ENCODE measurements at places on chromosomes 6 and 20.

- peak; percentile 71 for DNase-seq
These were observed 171.4 kb downstream of the GMPR start for GRCh38 chr6:16409531-16410441.

DNA sequence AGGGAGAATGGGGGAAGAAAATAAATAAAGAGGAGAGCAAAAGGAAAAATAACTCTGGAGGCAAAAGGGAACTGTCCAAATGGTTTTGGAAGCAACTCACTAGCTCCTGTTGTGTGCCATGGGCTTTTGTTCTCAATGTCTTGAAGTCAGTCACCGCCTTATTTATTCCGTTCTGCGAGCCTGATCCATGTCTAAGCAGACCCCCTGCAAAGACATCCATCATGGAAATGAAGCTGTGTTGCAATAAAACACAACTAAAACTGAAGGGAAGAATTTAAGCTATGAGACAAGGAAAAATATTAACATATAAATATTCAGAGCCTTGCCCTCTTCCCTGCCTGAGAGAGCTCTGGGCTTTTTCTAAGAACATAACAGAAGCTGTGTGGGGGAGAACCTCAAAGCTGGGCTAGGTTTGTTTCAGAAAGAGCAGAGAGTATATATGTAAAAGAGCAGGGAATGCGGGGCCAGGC lies 373.2 kb upstream of the CNR1 start:
- no peak for DNase-seq

DNA sequence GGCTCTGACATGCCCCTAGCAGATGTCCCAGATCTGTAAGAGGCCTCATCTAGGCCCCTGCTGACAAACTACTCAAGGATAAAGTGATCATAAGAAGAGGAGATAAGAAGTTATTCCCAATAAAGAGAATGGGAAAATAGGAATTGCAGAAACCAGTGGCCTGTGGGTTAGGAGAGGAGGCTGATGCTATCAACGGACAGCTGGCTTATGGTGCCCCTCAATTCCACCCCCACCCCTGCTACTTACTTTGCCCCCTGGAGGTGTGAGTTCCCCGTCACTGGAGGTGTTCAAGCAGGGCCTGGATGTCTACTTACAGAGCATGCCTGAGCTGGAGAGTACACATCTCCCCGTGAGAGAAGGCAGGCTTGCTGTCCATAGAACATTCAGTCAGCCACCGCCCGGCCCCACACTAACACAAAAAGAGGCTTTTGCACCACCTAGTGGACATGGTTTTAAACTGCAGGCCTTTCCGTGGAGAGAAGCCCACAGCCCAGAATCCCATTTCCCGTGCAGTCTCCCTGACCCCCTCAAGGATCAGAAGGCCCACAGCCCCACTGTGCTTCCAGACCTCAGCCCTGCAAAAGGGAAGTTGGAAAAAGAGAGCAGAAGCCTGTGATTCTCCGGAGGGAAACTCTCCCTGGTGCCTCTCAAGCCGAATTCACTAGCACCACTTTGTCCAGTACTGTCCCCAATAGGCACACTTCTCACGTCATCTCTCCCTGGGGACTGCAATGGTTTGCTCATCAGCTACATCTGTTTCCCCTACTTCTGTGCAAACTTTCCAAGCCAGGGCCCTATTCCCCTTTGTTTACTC lies 23.8 kb upstream of the BNIP5 start:
- peak; percentile 88 for DNase-seq

DNA sequence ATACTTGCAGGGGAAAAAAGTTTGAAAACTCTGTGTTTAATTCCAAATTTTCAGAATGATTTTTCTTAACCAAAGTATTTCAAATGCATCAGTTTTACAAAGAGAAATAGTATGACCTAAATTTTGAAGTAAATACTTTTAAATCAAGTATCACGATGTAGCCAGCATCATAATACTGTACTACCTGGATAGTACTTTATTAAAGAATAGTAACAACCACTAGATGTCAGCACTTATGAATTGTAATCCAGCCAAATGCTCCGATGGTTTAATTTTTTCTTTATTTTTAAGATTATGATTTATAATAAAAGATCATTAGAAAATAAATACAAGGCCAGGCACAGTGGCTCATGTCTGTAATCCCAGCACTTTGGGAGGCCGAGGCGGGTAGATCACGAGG lies 37.2 kb upstream of the HACE1 start:
- no peak for DNase-seq

DNA sequence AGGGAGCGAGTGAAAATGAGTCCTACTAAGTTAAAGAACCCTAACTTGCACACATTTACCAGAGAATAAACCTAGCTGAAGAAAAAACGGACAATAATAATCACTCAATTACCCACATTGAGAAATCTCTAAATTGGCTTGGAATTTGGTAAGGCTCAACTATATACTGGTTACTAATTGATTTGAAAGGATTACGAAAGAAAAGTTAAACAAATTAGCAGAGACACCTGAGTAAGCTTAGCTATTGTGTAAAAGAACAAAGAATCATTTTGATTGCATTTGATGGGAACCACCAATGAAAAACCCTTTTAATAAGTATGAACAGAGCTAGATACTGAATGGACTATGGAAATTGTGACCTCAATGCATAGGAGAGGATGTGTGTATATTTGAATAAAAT lies 118.6 kb upstream of the ADGRF1 start:
- DNase-seq = no peak

DNA sequence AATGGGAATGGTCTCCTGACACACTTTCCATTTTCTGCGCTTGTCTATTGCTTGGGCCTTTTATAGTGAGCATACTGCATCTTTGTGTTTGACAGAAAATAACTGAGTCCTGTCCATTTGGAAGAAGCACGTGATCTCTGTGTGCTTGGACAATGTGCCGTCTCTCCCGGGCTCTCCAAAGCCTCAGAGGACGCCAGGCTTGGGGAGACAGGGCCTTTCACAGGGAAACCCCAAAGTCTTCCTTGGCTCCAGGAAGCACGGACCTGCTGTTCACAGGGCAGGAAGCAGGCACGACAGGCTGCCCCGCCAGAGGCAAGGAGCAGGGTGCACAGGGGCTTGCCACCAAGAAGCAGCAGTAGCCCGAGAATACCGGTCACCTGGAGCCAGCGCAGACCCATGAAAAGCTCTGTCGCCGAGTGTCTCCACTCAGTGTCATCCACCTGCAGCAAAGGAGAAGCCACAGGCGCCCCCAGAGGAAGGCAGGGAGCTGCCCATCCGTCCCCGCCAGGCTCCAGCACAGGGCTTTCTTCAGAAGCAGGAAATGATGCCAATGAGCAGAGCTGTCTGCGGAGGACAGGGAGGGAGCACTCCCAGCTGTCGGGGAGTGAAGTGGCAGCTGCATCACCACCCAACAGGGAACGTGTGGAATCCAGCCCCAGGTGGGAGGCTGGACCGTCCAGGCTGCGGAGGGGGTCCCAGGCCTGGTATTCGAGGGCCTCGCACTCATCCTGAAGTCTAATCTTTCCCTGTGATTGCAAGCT lies 135.1 kb downstream of the AGPAT4 start:
- no peak for DNase-seq

- DNase-seq = no peak
These were observed 26.0 kb upstream of the CENPW start for GRCh38 chr6:126313941-126314340.

- peak; percentile 86 for DNase-seq
These were observed 115.2 kb upstream of the NXT1 start for GRCh38 chr20:23235173-23236027.

- no peak for DNase-seq
These were observed 5.1 kb upstream of the LAMP5 start for GRCh38 chr20:9509246-9509645.

- DNase-seq = no peak
These were observed 127.4 kb upstream of the FAM83B start for GRCh38 chr6:54719131-54719530.

- peak; percentile 80 for DNase-seq
These were observed 38.2 kb downstream of the SHLD1 start for GRCh38 chr20:5788385-5788895.

GRCh38 chr6:34982424-34982852 lies 93.4 kb downstream of the ANKS1A start:
- DNase-seq = no peak

- DNase-seq = no peak
These were observed 2.6 kb downstream of the NT5E start for GRCh38 chr6:85452441-85452881.

DNA sequence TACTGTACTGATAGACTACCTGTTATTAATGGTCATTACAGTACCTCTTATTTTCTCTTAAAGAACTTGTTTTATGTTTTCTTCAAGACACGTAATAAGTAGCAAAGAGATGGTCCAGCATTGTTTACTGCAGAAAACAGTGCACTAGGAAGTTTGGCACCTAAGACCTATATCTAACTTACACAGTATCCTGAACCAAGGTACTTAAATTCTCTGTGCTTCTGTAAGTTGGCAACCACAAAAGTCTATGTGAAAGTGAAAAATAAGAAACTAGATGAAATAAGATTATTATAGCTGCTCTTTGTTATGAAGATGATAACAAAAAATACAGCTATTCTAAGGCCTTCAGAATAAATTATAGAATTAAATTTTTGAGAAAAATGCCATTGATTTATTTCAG lies 411.7 kb upstream of the SOX4 start:
- no peak for DNase-seq

GRCh38 chr6:49497304-49497703 lies 2.4 kb upstream of the GLYATL3 start:
- no peak for DNase-seq

DNA sequence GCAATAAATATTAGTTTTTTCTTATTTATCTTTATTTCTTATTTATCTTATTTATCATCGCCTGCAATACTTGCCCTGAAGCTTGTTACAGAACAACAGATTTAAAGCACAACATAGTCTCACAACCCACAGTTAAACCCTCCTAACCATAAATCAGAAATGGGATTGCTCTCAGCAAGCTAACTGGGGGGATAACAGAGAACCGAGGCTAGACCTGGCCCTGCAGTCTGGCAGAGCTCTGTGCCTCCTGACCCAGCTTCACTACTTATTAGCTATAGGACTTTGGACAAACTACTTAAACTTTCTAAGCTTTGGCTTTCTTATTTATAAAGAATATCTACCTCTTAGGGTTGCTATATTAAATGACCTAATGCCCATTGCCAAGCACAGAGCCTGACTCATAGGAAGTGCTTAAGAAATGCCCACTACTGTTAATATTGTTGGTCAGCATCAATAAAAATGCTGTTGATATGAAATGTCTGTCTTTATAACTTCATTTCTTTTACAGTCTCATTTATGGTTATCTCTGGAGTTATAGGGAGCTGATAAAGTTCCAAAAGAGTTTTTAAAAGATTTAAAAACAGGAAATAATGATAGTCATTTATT lies 87.9 kb upstream of the BEND6 start:
- no peak for DNase-seq

GRCh38 chr6:105263685-105264610 lies 84.1 kb upstream of the POPDC3 start:
- no peak for DNase-seq

- DNase-seq = no peak
These were observed 78.9 kb downstream of the CRYBG1 start for GRCh38 chr6:106439459-106439858.

GRCh38 chr6:82484001-82484400 lies 120.4 kb downstream of the TPBG start:
- no peak for DNase-seq

DNA sequence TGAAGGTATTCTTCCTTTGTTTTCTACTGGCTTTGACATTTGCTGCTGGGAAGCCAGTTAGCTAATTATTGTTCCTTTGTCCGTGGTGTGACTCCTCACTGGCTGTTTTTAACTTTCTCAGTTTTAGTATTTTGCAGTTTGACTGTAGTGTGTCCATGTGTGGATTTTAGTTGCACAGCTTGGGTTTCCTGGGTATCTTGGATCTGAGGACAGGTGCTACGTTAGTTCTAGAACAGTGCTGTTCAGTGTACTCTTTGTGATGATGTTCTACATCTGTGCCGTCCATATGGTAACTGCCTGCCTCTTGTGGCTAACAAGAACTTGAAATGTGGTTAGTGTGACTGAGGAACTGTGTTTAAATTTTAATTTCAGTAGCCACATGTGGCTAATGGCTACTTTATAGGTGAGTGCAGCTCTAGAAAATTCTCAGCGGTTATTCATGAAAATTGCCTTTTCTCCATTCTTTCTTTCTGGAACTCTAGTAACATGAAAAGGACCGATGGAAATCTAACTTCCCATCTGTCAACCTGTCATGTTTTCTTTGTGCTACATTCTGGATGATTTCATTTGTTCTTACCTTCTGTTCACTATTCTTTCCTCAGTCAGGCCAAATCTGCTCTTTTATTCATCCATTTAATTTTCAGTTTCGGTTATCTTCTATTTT lies 7.4 kb downstream of the SNX9 start:
- DNase-seq = no peak

GRCh38 chr6:45415788-45416518 lies 38.2 kb upstream of the SUPT3H start:
- DNase-seq = no peak

DNA sequence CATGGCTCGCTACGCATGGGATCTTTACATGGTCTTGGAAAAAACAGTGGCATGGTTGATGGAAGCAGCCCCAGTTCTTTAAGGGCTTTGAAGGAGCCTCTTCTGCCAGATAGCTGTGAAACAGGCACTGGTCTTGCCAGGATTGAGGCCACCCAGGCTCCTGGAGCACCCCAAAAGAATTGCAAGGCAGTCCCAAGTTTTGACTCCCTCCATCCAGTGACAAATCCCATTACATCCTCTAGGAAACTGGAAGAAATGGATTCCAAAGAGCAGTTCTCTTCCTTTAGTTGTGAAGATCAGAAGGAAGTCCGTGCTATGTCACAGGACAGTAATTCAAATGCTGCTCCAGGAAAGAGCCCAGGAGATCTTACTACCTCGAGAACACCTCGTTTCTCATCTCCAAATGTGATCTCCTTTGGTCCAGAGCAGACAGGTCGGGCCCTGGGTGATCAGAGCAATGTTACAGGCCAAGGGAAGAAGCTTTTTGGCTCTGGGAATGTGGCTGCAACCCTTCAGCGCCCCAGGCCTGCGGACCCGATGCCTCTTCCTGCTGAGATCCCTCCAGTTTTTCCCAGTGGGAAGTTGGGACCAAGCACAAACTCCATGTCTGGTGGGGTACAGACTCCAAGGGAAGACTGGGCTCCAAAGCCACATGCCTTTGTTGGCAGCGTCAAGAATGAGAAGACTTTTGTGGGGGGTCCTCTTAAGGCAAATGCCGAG lies 78.2 kb downstream of the ASXL1 start:
- no peak for DNase-seq
